ENCODE measurements at places on chromosomes 6 and 20.

DNA sequence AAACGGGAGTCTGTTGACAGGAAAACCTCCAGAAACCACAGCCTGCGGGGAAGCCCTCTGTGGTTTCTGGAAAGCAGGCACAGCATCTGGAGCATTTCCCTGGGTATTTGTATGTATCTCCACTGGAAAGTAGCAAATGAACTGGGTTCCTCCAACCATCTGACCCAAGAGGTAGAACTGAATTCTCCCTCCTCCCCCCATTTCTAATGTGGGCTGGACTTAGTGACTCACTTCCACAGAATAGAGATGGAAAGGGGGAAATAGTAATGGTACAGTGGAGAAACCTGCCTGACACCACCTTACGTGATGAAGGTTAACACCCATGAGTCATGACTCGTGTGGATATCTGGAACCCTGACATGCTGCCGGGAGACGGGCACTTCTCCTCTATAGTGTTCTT lies 51.9 kb upstream of the XRN2 start:
- no peak for DNase-seq

- no peak for DNase-seq
Measured at GRCh38 chr6:9140172-9140571, 704.8 kb upstream of the SLC35B3 start.

DNA sequence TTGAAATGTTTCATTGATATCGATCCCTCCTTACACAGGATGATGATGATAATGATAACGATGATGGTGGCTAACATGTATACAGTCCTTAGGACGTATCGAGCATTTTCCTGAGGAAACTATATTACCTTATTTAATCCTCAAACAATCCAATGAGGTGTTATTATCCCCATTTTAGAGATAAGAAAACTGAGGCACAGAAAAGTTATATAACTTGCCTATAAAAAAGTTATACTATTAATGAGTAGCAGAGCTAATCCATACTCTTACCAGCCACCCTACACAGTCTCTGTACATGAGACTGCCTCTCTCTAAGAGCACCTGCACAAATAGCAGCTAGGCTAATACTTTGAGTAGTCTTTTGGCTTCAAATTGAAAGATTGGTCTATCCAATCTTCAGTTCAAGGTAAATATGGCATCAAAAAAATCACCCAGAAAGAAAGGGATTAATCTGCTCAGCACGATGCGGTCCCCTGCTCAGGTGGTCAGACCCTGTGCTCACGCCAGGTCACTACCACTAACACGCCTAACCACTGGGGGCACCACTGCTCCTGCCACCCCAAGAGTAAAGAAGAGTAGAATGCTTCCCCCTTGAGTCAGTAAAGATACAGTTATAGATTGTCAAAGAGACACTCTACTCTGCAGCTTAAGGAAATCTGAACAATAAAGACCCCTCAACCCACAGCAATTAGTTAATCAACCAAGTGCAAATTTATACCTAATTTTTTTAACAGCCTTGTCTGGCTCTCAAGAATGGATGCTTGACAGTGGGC lies 15.0 kb downstream of the GABBR1 start:
- no peak for DNase-seq

GRCh38 chr6:34723203-34723602 lies 26.6 kb upstream of the ILRUN start:
- DNase-seq = no peak

- DNase-seq = no peak
Measured at GRCh38 chr6:39231521-39232243, 2.4 kb upstream of the KCNK5 start.

GRCh38 chr6:155201461-155202226 lies 62.2 kb upstream of the CLDN20 start:
- DNase-seq = no peak

GRCh38 chr6:166306378-166307081 lies 1.7 kb downstream of the PRR18 start:
- DNase-seq = no peak

- no peak for DNase-seq
Measured at GRCh38 chr6:39197521-39197920, 31.8 kb downstream of the KCNK5 start.

DNA sequence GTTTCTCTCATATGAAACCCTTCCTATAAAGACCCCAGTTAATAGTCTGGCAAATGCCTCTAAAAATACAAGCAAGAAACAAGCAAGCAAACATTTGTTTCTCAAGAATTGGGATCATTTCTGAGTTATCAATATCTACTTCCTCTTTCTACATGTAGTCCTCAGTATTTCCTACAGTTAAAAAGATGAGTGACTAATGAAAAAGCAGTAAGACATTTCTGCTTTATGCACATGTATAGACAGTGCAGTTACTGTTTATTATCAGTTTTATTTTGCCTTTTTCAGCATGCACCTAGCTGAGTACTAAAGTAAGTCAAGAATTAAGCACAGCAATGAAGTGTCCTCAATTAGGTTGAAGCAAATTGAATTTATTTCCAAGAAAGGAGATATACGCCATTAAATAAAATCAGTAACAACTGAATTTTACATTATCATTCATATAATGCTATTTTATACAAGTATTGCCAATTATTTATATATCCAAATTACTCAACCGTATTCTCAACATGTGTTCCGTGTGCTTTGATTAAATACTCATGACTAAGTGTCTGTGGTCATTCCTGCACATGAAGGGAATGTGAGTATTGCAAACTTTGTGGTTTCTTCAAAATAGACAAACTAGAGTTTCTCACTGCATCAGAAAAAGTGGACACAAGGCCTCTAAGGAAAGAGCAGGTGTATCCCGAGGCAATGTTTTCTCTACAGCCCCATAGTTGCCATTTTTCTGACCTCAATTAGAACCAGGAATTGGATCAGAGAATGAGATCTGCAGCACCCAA lies 159.3 kb upstream of the MARCKS start:
- DNase-seq = no peak

DNA sequence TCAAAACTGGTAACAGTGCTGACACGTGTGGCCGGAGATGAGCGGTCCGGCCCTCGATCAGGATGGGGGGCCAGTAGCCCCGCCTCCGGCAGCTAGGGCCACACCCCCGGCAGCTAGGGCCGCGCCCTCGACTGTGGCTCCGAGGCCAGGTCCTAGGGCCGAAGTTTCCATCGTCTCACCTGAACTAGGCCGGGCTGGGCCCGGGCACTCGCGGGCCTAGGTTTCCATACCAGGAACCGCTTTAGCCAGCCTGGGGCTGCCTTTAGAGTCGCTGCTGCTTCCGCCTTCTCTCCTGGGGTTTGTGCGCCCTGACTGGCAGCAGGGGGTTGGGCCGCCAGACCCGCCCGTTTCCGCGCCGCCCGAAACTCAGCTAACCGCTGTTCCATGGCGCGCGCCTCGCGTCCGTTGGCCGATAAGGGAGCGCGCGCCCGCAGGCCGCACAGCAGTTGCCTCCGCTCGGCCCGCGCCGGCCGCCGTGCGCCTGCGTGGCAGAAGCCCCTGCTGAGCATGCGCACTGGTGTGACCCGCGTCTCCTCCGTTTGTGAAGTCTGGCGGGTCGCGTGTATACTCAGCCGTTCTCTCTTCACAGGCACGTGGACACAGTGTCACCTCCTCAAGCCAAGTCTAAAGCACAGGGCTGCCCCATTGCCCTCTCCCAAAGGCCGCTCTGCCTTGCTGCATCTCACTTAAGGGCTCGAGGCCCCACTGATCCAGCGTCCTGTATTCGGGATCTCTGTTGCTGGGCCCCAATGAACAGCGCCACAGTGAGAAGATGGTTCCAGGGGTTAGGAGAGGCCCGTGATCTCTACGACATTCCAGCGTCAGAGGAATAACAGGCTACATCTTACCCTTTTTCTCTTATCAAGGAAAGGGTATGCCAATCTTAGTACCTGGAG lies at the start of gene SAYSD1:
Gene SAYSD1, minus strand, starts transcription at position 483 of the 896 bp plus-strand sequence. Its CDS starts 97 bp downstream, at position 386.
- DNase-seq = peak; percentile 84

- no peak for DNase-seq
Measured at GRCh38 chr6:14732844-14733757, 512.8 kb upstream of the JARID2 start.

GRCh38 chr6:3456898-3457709 lies at the start of gene SLC22A23:
SLC22A23 (minus strand) TSS chr6:3457050; CDS start chr6:3456559, 491 bp downstream.
- peak; percentile 63 for DNase-seq

- no peak for DNase-seq
Measured at GRCh38 chr20:21609221-21609620, 95.4 kb upstream of the NKX2-2 start.

- no peak for DNase-seq
Measured at GRCh38 chr6:125656287-125656870, 93.1 kb upstream of the HEY2 start.

DNA sequence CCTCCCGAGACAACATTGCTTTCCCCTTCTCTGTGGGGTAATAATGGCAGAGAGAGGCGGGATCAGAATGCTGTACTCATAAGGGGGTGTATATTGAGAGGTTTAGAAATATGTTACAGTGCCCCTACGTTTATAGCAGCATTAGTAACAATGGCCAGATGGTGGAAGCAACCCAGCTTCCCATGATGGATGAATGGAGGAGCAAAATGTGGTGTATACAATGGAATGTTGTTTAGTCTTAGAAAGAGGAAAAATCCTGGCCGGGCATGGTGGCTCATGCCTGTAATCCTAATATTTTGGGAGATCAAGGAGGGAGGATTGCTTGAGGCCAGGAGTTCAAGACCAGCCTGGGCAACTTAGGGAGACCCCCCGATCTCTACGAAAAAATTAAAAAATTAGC lies 12.9 kb downstream of the BANF2 start:
- no peak for DNase-seq

GRCh38 chr20:8671370-8671961 lies 397.4 kb upstream of the PLCB4 start:
- no peak for DNase-seq

DNA sequence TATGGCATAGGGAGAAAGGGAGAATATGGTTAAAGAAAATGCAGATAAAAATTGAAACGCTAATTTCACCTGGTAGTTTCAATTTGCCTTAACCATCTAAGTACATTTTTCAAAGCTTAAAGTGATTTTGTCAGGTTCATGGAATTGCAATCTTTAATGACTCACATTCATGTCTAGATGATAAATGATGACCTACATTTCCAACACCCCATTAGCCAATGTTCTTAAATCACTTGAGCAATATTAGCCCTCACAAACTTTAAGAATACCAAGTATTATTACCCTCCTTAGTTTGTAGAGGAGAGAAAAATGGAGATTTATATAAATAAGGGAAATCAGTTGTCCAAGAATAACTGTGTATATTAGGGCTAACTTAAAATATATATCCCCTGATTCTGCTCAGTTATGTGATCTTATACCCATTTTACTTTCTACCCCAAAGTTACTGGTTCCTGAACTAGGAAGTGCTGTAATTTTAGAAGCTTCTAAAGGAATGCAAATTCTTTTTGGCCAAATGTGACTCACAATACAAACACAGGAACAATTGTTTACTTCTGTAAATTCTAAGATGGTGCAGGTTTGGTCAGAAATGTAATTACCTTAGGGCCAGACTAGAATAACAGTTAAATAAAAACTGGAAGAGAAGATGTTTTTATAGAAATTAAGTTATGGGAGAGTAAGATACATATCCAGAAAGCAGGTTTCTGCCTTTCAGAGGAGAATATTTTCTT lies 34.5 kb downstream of the TPBG start:
- no peak for DNase-seq

DNA sequence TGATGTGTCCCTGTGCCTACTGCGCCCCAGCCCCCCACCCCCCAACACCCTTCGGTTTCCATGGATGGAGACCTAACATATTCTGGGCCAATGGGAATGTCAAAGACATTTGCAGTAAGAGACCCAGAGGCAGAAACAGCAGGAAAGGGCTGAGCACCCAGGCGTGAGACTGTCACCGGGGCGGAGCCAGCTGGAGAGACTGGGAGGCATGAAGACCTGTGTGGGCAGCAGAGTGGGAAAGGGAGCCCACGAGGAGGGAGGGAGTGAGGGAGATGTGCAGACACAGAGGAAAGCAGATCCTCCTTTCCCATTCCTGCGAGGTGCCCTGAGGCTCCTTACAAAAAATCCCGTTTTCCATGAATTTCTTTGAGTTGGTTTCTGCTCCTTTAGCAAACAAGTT lies 150.2 kb downstream of the FOXC1 start:
- DNase-seq = no peak

- DNase-seq = no peak
Measured at GRCh38 chr6:138526822-138527235, 27.5 kb upstream of the NHSL1 start.

GRCh38 chr20:20685635-20686034 lies 26.8 kb downstream of the RALGAPA2 start:
- DNase-seq = no peak

DNA sequence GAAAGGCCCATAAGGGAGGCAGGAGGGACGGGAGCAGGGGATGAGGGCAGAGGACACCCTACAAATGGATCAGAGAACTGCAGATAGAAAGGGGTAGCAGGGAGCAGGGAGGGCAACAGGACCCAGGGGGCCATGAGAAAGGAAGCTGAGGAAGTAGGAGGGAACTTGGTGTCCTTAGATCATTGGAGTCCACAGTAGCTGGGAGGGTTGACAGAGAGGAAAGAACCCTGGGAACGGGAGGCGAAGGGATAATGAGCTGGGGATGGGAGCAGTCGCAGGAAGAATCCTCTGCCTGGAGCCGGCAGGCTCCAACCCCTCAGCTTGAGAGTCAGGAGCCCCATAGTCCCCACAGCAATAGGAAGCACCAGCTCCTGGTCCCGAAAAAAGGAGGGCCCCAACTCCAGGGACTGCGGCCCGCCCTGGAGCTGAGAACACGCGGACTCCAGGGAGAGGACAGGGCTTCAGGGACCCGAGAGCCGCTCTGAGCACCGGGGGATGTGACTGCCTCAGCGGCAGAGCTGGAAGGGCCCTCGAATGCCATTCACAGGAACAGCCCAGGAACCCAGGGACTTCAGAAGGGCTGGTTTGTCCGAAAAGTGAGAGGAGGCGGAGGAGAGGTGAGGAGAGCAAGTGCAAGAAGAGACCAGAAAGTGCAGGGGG lies 32.7 kb downstream of the HLA-A start:
- DNase-seq = no peak

GRCh38 chr20:6651016-6651415 lies 116.5 kb upstream of the BMP2 start:
- no peak for DNase-seq

- DNase-seq = no peak
Measured at GRCh38 chr6:161498359-161498758, 224.5 kb upstream of the AGPAT4 start.

DNA sequence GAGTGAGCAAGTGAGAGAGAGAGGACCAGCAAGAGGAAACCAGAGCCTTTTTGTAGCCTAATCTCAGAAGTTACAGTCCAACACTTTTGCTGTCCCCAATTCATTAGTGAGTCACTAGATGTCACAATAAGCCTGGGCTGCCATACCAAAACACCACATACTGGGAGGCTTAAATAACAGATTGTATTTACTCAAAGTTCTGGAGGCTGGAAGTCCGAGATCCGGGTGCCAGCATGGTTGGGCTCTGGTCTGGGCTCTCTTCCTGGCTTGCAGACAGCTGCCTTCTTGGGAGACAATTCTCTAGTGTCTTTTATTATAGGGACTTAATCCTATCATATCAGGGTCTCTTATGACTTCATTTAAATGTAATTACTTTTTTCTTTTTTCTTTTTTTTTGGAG lies 50.7 kb upstream of the FERMT1 start:
- no peak for DNase-seq
